ENCODE measurements at places on chromosomes 6 and 20.

DNA sequence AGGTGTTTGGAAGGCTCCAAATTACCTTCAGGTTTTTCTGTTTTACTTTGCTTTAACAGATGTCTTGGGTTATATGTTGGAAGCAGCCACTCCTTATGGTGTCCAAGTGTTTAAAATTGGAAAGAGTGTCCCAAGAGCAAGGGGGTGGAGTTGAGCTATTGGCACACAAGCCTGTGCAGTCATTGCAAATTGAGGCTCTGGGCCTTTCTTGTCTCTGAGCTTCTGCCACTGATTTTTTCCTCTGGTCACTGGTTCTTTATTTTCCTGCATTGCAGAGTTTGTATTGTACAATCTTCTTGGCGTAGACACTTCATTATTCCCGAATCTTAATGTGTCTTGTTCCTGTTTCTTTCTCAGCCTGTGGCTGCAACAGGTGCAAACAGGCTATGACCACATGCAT, 598.8 kb downstream of the RNF144B start:
- DNase-seq, result no peak

GRCh38 chr6:68139130-68139529, 496.0 kb upstream of the ADGRB3 start:
- no peak for DNase-seq

- DNase-seq, result peak; percentile 33
Observed at GRCh38 chr6:90537027-90537426, 49.8 kb downstream of the MAP3K7 start.

DNA sequence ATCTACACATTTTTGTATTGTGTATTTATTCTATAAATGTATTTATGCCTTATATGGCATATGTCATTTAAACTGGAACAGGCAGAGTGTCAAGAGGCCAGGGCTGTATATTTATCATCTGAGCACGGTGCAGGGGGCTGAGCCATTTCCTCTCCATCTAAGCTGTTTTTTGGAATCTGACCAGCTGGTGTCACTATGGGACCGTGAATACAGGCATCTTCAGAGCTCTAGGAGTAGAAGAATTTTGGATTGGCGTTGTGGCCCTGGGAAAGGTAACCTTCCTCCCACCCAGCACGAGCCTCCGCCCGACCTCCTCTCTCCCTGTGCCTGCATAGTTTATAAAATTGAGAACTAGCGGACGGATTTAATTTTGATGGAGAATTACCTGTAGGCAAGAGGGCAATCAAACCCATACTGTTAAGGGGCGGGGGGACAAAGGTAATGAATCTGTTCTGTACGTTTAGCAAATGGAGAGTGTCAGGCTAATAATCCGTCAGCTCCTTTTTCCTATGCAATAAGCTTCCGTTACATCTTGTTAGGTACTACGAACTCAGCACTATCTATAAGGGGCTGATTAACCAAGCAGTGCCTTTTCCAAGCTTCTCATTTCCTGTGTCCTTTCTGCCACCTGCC, 29.0 kb upstream of the EEF1E1 start:
- peak; percentile 79 for DNase-seq

DNA sequence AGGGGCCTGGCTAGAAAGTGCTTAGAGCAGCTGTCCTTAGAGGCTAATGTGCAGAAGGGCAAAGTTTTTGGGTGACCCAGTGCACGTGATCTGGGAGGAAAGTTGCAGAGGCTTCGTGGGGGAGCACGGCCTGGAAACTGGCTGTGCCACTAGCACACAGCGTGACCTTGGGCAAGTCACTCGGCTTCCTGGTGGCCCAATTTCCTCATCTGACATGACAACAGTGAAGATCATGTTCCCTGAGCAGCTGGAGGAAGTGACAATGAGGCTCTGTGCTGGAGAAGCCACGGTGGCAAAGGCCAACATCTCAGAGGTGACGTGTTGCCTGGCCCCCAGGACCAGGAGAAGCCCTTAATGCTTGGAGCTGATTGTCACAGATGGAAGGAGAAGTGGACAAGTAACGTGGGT, 99.5 kb downstream of the FOXC1 start:
- no peak for DNase-seq

DNA sequence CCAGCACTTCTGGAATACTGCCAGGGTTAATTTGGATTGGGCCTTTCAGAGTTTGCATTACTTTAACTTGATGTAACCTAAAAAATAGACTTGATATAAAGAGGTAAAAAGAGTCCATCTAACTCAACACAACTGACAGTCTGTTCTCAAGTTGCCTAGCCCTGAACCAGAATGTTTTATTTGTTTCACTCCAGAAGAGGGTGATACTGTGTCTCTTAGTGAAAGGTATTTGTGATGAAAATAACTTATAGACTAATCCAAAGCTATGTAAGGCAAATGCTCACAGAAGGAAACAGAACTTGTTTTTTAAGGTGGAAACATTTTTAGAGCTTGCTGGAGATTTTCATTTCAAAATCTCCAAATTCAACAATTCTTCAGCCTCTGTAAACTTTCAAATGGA, 469.1 kb upstream of the RUNX2 start:
- DNase-seq, result no peak

- no peak for DNase-seq
Observed at GRCh38 chr6:61586934-61587537, 699.0 kb downstream of the KHDRBS2 start.

- no peak for DNase-seq
Observed at GRCh38 chr20:41278936-41279335, 38.6 kb downstream of the ZHX3 start.

- DNase-seq, result no peak
Observed at GRCh38 chr20:56487216-56487615, 18.8 kb downstream of the RTF2 start.

- no peak for DNase-seq
Observed at GRCh38 chr6:49003348-49003747, 459.7 kb downstream of the MMUT start.

DNA sequence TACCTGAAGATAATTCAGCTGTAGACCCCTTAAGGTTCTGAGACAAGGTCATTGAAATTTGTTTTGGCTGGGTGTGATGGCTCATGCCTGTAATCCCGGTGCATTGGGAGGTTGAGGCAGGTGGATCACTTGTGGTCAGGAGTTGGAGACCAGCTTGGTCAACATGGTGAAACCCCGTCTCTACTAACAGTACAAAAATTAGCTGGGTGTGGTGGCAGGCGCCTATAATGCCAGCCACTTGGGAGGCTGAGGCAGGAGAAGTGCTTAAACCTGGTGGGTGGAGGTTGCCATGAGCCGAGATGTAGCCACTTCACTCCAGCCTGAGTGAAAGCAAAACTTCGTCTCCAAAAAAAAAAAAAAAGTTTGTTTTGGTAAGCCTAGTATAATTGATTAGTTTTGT, 11.0 kb downstream of the SRSF3 start:
- DNase-seq, result no peak

DNA sequence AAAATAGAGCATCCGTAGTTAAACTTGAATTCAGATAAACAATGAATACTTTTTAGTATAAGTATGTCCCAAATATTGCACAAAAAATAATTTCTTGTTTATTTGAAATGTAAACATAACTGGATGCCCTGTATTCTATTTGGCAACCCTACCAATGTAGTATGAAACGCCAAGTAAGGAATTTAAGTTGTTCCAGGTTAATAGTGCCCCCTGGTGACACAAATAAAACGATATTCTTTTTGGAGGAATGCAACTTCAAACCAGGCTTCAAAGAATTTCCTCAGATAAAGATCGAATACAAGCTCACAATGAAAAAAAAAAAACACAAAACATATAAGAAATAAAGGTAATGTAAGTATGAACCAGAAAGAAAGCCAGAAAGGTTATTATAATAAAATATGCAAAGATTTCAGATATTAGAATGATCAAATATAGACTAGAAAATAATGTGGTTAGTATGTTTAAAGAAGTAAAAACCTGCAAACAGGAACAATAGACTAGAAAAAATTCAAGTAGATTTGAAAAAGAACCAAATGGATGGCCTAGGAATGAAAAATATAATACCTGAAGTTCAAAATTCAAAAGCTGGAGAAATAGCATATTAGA, 18.4 kb upstream of the AKAP7 start:
- peak; percentile 41 for DNase-seq

DNA sequence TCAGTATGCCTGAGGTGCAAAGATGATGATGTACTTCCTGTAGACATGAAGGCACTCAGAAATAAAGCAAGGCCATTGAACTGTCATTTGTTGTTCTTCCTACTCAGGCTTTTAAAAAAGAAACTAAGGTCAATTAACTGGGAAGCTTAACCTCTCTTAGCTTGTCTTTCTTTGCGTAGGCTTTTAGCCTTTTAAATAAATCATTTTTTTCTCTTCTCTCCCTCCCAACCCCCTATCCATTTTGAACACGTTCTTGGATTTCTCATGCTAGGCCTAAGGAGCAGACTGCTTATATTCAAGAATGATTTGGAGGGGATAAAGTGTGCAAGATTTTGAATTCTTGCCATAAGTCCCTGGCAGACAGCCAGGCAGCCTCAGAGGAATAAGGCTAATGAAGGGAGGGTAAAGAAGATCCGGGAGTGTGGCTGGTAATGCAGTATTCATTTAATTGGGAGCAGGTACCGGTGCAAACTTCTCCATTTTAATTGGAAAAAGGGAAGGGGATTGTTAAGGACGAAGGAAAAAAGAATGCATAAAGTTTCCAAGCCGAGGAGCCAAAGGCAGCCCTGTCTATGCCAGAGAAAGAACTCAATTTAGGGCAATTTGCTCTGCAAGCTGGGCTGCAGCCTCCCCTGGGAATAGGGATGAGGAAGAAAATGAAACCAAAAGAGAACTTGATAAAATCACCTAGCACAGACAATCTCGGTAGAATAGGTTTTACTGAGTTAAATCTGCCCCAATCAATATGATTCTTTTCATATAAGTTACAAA, 343.8 kb upstream of the MMS22L start:
- DNase-seq, result peak; percentile 23

GRCh38 chr6:159168536-159169192, 536 bp upstream of the FNDC1 start:
- DNase-seq, result peak; percentile 58

- no peak for DNase-seq
Observed at GRCh38 chr6:52522655-52523054, 54.2 kb downstream of the TRAM2 start.

DNA sequence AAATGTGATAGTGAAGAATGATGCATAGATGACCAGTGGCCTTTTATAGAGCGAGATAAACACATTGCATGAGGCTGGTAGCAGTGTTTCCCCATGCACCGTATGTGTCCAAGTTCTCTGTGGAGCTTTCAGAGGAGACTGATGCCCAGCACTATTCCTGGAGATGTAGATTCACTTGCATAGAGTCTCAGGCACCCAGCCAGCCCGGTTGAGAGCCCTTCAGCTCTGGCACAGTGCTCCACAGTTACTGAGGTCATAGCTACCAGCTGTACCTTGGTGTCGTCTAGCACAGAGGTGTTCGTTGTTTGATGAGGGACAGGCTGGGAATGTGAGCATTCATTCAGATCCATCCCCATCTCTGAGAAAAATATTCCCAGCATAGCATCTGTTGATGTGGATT, 328.9 kb downstream of the FARS2 start:
- no peak for DNase-seq

- DNase-seq, result no peak
Observed at GRCh38 chr6:162863821-162864220, 136.0 kb downstream of the PACRG start.

- no peak for DNase-seq
Observed at GRCh38 chr20:1472556-1473245, 6.1 kb upstream of the NSFL1C start.

DNA sequence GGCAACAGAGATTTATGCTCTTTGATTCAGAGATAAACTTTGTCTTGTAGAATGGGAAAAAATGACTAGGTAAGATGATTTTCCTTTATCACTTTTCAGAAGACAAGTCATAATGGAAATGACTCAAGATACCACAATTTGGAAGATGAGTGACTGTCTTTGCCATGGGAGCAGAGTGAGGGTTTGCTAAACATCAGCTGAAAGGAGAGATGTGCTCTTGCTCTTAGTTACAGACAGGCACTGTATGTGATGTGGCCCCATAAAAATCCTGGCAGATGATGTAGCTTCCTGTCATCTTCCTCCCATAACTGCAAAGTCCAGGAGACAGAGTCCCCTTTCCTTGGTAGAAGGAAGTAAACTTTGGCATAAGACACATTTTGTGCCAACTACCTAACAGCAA, 47.6 kb downstream of the BACH2 start:
- no peak for DNase-seq

GRCh38 chr6:163731215-163732013, 316.9 kb downstream of the QKI start:
- DNase-seq, result no peak

DNA sequence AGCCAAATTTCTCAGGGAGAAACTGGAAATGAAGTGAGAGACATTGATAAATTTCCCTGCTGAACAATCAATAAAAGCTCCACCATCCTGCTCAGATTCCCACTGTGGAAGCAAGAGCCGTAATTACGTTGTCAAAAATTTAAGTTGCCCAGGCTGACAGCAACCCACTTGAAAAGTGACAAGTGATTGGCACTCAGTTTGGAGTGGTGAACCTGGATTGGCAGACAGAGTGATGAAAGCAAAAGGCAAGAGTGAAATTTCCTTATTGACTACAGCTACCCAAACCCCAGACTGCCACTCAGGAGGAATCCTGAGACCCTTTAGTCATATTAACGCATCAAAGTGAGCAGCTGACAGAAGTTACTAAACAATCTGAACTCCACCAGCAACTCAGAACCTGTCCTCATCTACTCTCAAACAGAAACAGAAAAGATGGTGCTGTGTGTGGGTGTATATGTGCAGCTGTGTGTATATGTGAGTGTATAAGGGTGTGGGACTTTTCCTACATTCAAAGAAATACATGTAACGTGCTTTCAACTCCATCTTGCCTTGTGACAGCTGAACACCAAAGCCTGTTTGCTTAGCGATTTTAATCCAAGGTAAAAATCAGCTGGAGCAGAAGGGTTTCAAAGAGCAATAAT, 157.4 kb downstream of the PKHD1 start:
- no peak for DNase-seq

- no peak for DNase-seq
Observed at GRCh38 chr6:52115145-52115741, 27.8 kb upstream of the PKHD1 start.

DNA sequence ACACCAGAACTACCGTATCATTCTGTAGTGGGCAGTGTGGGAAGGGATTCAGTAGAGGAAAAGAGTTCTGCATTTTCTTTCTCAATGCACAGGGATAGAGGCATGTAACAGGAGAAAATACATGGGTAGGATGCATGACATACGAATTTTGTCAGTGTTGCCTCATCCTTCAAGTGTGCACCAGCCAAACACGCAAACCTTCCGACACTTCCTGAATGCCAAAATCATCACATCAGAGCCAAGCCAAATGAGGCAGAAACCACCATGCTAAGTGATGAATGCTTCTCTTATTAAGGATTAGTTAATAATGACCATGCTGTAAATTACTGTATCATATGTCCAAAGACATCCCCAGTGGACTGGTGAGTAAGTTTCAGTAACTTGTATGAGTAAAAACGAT, 27.3 kb downstream of the RAMACL start:
- no peak for DNase-seq

GRCh38 chr20:6663751-6664388, 103.6 kb upstream of the BMP2 start:
- DNase-seq, result no peak

Measured in GM03348 (cell line).